Kidney epithelial cell (primary cell): ENCODE measurements at places on chromosomes 16 and 17. TPM values are rescaled to one million over a fixed set of nuclear protein-coding genes. Genes with fewer than 3 reads are reported as not detected.

Gene SLC5A11
- total RNA-seq: not detected in 2 replicates

Gene WNT9B
- total RNA-seq: not detected in 2 replicates

Gene WIPF2
- total RNA-seq: 12.6 and 13.9 TPM in 2 replicates

Gene NOD2
- 0.07 and 0.46 TPM in 2 replicates for total RNA-seq

Gene KCNH6
- total RNA-seq: 0.07 and 0.21 TPM in 2 replicates

DNA sequence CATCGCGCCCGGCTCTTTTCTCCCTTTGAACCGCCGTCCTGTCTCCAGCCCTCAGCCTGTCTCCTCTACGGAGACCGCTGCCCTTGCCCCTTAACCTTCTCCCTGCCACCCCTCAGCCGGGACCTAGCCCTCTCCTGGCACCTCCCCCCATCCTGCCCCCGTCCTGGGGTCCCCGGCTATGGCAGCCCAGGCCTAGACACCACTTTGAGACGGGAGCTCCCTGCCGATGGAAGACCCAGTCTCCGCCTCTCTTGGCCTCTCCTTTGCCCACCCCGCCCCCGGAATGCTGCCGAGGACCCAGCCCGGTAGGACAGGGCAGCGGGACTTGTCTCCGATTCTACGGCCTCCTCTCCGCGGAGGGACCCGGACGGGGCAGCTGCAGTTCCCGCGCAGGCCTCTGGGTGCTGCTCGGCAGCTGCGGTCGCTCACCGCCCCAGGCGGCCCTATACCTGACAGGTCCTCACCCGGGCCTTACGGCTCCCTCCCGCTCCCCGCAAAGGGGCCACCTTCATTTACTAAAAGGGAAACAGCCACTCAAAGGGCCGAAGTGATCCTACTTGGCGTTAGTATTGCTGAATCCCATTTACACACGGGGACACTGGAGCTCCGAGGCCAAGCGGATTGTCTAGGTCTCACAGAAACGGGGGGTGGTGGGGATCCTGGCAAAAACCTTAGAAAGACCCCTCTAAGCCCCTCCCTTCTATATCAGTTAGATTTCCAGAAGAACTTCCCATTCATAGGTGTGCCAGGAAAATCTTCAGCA lies 32.6 kb upstream of the TAC4 start:
- DNase-seq: no peak

DNA sequence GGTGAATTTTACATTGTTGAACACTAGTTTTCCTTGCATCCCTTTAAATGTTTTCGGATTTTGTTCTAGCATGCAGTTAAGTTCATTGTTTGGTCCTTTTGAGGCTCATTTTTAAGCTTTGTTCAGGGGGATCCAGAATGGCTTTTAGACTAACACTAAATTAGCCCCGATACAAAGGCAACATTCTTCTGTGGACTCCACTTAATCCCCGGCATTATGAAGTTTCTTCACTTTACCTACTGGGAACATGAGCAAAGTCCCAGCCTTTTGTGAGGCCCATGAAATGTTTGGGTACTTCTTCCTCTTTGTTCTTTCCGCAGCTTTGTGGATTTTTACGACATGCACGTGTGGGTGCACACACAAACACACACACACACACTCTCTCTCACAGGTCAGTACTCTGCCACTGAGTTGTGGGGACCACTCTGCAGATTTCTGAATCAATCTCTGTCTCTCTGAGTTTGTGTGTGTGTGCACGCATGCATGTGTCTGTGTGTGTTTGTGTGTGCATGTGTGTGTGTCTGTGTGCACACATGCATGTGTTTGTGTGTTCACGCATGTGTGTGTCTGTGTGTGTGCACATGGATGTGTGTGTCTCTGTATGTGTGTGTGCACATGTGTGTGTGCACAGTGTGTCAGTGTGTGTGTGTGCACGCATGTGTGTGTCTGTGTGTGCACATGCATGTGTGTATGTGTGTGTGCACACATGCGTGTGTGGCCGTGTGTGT lies 240.4 kb upstream of the TNRC6C start:
- no peak for DNase-seq

DNA sequence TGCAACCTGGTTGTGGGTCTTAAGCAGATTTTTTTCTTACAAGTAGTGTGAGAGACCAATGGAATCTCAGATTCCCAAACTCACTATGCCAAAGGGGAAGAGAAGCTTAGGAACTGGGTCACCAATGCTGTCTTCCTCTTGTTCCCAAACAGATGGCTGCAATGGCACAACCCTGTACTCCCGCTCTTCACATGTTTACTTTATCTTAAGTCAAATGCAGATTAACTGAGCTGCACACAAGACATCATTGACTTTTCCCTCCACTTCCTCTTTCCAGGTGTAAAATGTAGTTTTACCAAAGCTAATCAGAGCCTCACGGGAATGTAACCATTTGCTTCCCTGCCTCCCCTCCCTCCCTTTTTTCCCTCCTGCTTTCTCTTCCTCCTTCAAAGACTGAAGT lies 14.4 kb upstream of the CD300E start:
- DNase-seq: no peak

DNA sequence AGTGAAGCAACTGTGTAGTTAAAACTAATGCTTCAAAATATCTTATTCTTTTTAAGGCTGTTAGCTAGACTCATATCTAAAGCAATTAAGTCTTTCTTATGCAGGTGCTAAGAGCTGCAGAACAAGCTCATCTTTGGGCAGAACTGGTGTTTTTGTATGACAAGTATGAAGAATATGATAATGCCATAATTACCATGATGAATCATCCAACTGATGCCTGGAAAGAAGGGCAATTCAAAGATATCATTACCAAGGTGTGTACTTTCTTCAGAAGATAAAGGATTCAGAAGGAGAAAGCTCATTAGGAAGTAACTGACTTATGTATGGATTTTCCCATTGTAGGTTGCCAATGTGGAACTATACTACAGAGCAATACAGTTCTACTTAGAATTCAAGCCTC lies 23.9 kb downstream of the PTRH2 start:
- DNase-seq: no peak

GRCh38 chr16:22315979-22316378 lies 18.8 kb downstream of the POLR3E start:
- DNase-seq: no peak
